ENCODE measurements at places on chromosomes 7 and 10.

GRCh38 chr7:104927055-104927454, 87.0 kb upstream of the KMT2E start:
- DNase-seq = no peak

DNA sequence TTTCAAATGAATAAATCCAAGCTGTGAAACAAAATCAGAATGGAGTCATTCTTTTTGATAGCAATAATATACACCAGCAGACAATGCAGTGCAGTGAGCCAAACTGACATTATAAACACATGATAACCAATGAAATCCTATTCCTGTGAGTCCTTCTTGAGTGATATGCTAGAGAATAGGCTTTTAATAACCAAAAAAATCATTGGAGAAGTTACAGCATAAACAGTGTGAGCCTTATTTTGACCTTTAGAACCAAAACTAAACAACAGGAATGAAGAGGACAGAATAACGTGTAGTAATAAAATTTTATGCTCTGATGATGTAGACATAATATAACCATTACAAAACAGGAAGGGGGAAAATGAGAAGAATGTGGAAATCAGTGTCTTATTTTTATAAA, 8.7 kb downstream of the HUS1 start:
- DNase-seq = no peak

GRCh38 chr7:157900011-157900410, 563.2 kb downstream of the DNAJB6 start:
- DNase-seq = no peak

DNA sequence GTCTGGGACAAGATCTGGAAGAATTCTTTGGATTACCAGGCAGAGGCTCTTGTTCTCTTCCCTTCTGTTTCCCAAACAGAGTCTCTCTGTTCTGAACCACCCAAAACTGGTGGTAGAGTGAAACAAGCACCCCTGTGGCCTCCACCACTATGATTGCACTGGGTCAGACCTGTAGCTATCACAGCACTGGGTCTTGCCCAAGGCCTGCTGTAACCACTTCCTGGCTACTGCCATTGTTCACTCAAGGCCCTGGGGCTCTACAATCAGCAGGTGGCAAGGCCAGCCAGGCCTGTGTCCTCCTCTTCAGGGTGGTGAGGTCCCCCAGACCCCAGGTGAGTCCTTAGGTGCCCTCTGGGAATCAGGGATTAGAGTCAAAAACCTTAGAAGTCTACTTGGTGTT, 4.1 kb upstream of the LRRC17 start:
- DNase-seq = no peak

- DNase-seq = no peak
These were observed 189.4 kb downstream of the ELFN1 start for GRCh38 chr7:1859266-1860035.

GRCh38 chr10:95333997-95334804, 43.4 kb upstream of the PDLIM1 start:
- no peak for DNase-seq

DNA sequence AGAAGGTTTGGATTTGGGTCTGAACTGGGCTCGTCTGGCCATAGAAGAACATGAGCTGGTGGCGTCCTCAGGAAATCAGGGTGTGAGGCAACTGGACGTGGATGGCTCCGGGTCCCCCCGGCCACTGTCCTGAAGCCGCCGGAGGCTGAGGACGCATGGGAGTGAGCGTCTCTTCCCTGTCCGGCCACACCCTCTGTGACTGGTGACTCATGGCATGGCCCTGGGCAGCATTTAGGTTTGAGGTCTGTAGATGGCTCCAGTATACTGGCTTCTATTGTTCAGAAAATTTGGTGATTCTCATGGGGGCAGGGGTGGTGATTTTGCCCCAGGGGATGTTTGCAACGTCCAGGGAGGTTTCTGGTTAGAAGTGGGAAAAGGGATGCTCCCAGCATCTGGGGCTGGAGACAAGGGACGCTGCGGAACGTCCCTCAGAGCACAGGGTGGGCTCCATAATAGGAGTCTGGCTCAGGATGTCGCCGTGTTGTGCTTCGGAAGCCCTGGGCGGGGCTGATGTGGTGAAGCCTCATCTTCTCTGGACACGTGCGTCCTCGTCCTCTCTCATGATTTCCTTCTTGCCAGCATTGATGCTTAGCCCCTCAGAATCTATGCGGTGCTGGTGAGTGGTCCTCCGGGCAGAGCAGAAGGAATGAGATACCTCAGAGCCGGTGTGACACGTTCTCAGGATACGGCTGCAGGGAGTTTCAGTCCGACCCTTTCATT, 49.9 kb downstream of the PITRM1 start:
- no peak for DNase-seq

DNA sequence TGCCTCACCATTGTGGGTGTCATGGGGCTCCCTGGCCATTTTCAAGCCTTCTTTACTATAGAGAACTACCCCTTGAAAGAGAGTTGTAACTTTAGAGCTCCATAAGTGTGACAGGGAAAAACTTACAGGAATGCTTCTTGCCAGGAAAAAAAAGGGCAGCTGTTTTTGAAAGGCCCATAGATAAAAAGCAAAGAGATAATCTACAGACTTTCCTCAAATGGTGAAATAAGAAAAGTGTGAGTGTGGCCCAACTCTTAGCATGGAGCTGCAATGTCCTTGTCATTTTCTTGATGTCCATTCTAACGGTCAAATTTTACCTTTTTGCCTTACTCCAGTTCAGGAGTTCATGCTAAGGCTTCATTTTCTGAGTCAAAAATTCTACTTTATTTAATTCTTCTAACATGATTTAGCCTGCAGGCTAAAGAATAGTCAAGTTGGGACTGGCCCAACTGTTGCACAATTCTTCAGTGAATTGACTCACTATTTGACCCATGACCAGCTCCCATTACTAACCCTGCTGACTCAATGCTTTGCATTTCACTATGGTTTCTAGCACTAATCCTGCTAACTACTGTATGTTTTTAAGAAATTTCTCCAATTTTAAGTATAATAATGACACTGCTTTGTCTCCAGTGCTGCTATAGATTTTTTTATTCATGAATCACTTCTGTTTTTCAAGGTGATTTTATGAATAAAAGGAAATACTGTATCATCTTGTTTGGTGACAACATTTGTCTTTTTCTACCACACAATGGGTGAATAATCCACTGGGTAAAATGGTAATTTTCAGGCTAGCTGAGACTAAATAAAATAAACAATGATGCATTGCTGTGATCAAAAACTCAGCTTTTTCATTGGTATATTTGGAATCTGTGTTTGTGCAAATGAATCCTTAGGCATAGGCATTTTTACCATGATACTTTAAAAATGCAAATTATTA, 41.4 kb upstream of the SGCE start:
- DNase-seq = no peak

DNA sequence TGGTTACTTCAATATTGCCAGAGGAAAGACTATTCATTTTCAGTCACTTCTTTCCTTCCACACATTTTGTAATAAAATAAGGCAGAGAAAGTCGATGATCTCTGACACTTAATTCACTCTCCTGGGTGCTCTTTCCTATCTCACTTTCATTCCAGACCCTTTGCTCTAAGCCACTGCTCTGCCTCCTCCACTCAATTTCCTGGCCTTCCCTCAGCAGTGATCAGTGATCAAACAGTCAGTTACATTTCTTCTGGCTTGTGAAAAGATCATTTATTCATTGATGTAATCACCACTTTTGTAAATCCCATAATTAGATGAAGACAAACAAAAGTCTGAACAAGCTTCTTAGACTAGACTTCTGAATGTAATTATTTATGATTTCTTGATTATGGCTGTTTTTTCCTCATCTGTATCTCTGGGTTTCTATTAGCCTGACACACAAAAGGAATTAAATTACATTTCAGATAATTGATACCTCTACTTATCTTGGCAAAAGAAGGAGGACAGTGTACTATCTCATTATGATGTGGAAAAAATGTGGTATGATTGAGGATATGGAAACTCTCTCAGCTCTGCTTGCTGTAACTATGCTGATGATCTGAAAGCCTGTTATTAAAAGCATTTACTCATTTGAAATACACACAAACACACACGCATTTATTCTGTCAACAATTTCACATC, 1102.3 kb downstream of the GRM8 start:
- DNase-seq = no peak

GRCh38 chr10:78451592-78451991, 417.9 kb downstream of the RPS24 start:
- no peak for DNase-seq

- no peak for DNase-seq
These were observed 208.4 kb upstream of the TCERG1L start for GRCh38 chr10:131519723-131520605.

DNA sequence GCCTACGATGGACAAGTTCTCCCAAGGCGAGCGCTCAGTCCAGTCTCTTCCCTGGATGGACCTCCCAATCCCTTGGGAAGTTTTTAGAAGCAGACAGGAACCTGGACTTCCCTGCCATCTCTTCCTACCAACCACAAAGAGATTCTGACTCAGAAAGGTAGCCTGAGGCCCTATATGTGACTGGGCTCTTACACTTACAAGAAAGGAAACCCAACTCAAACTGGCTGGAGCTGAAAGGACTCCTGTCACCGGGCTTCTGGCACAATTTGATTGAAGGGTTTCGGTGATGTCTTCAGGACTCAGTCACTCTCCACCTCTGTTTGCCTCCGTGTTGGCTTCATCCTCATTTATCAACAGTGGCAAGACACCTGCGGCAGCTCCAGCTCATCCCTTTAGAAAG, 3.7 kb upstream of the COL13A1 start:
- no peak for DNase-seq

- no peak for DNase-seq
These were observed 226.0 kb downstream of the SFMBT2 start for GRCh38 chr10:7184660-7185366.

- peak; percentile 67 for DNase-seq
These were observed 822 bp downstream of the ZNF800 start for GRCh38 chr7:127391591-127392181.

- no peak for DNase-seq
These were observed 457.3 kb upstream of the NFE2L3 start for GRCh38 chr7:25694699-25695098.

DNA sequence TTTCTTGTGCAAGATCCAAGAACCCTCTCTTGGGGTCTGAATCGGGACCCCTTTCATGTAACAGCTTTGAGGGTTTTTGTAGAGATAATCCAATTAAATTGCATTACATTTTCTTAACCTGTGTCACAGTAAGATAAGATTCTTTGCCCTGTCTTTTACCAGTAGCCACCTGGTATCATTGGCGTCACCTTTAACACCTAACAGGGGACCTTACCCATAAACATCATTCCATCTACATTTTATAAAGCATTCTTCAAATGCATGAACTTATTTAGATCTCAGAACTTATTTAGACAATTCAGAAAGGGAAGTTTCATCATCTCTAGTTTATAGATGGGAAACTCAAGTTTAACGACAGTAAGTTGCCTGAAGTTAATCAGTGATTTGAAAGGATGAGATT, 106.4 kb upstream of the KLF6 start:
- no peak for DNase-seq

DNA sequence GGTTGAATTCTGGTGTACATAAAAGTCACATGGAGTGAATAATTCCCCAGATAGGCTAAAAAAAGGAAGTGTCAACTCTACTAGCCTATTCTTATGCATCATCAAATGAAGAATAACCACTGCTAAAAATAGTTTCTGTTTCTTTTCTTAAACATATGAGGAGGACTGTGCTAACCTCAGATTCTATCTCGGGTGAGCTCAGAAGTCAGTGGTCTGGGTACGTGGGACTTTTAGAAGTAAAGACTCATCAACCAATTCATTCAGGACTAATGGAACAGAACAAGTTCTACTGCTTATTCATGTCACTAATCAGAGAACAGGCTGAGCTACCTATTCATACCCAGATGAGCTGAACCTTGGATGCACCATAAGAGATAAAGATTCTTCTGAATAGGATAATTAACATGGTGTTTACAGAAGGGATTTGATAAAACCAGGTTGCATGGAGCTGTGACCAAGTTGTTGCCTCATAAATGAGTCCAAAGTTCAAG, 9.5 kb upstream of the ASAH2 start:
- DNase-seq = peak; percentile 15

GRCh38 chr10:124064676-124065075, 28.7 kb downstream of the CHST15 start:
- DNase-seq = no peak

- no peak for DNase-seq
These were observed 143.2 kb downstream of the USP6NL start for GRCh38 chr10:11468126-11468742.

DNA sequence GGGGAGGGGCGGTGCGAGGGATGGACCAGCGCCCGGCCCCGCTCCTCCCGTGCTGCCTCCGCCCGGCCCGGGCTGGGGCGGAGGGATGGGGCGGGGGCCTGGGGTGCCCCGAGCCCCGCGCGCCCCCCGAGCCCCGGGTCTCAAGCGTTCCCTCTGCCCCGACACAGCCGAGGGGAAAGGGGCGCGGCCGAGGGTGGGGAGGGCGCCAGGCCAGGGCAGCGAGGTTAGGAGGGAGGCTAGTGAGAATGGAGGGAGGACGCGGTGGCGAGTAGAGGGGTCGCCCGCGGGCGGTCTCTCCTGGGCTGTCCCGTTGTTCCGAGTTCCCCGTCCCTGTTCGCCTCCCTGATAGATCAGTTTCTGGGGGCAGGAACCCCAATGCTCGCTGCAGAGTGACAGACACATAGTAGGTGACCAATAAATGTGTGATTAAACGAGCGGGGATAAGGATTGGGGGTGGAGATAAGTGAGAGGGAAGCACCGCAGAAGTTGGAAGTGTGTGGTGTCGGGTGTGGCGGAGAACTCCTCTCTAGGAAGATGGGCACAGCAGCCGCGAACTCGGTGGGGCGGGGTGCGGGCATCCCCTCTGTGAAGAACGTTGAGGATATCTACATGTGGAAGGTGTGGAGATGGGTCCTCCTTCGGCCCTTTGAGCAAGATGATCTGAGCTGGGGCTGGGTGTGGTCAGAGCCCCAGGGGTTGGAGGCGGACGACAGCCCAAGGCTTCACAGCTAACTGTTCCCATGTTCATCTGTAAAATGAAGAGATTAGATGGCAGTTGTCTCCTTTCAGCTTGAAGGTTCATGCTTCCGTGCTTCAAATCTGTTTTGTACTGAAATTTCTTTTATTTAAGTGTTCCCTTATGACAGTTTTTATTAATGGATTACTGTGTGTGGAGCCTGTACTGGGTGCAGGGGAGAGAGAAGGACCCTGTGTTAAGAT, 580 bp downstream of the ZNF775 start:
- peak; percentile 37 for DNase-seq

GRCh38 chr7:30928254-30928872, 16.7 kb downstream of the AQP1 start:
- no peak for DNase-seq

GRCh38 chr10:11891776-11892486, 68.8 kb downstream of the PROSER2 start:
- no peak for DNase-seq

GRCh38 chr10:46282842-46283574, 3.8 kb upstream of the ANTXRL start:
- DNase-seq = peak; percentile 56

DNA sequence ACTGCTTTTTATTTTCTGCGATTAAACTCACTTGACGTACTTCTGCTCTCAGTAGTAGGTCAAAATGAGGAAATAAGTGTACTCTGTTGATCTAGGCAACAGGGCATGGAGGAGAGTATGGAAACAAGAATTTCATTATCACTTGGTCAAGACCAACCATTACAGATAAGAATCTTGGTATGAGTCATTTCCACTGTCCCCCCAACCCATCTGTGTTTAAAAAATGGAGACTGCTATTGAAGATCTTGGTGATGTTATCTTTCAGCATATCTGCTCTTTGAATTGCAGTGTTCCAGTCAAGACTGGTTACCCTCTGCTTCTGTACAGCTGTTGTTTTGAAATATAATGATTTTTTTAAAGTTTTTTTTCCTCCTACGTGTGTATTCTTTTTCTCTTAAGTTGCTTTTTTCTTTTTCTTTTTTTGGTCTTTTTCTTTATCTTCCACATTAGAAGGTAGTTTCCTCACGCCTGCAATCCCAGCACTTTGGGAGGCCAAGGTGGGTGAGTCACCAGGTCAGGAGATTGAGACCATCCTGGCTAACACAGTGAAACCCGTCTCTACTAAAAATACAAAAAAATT, 11.7 kb downstream of the STAM start:
- DNase-seq = no peak
